ENCODE measurements at places on chromosomes 16 and 17.
A peak's percentile ranks its signal among the peaks of the same experiment; 100 is the strongest.

DNA sequence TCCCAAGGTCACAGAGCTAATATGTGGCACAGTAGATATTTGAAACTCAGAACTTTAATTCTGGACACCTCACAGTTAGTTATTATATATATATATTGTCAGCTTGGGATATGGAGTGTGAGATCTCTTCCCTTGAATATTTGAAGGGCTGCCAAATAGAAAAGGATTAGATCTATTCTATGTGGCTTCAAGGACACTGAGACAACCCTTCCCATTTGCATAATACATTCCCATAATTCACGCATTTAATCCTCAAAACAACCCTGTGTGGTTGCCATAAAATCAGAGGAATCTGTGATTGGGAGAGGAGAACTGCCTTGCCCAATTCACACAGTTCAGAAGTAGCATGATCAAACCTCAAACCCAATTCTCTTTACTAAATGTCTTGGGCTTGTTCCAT is 365.8 kb upstream of the DYNLRB2 start:
- no peak for DNase-seq

DNA sequence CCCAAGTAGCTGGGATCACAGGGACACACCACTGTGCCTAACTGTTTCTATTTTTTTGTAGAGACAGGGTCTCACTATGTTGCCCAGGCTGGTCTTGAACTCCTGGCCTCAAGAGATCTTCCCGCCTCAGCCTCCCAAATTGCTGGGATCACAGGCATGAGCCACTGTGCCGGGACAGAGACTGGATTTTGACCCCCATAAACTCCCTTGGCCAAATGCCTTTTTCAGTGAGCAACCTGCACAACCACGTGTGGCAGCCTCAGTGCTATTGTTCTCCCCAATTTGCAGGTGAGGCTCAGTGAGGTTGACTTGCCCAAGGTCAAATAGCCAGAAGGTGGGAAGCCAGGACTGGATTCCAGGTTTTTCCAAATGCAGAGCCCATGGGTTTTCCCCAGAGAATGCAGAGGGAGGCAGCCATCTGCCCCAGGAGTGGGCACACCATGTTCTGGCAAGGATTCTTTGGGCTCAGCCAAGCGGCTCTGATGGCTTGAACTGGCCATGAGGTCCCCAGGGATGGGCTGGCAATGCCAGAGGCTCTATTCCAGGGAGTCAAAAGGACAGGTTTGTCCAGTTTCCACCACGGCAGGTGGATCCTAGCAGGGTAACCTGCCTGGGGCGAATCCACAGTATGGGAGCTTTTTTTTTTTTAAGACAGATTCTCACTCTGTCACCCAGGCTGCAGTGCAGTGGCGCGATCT is 1.8 kb downstream of the IL27 start:
- DNase-seq: no peak

- DNase-seq: no peak
Observed at GRCh38 chr17:19645734-19646201, 2.8 kb upstream of the ALDH3A2 start.

GRCh38 chr16:30185683-30186421 is 2.5 kb downstream of the CORO1A start:
- no peak for DNase-seq

- peak; percentile 61 for DNase-seq
Observed at GRCh38 chr17:74192950-74193781, 10.3 kb upstream of the RPL38 start.

DNA sequence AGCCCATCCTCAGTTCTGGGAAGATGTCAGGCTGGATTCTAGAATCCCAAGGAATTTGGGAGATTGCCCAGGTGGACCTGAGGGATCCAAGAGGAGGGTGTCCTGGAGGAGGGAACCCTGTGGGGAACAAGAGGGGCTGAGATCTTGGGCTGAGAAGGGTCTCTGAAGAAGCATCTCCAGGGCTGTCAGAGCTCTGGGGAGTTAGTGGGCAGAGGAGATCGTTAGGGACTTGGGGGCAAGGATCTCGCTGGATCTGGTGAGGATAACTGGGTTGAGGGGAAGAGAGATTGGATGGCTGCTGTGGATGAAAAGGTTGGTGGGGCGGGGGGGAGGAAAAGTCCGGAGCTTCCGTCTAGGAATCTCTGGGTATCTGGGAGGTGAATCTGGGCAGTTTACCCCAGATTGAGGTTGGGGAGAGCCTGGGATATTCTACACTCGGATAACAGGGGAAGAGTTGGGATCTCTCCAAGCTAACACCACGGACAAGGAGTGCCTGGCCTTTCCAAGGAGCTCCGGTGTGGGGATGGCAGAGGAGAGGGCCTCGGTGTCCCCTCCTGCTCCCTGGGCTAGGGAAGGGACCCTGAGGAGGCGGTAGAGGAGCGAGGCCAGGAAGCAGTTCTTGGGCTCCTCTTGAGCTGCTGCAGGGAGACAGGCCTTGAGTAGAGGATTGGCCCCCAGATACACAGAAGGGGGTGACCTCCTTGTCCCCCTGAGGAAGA is 1.7 kb downstream of the FBXL19 start:
- no peak for DNase-seq

DNA sequence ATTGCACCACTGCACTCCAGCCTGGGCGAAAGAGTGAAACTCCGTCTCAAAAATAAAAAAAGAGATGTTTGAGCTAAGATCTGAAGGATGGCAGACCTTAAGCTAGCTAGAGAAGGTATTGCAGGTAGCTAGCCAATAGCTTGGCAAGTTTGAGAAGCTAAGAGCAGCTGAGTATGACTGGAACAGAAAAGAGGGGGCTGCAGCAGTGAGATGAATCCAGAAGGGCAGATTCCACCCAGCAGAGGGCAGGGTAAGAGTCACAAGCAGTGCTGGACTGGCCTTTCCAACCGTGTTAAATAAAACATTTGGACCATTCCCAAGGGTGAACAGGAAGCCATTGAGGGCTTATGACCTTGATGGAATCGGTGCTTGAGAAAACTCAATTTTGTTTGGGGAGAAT is 5.7 kb upstream of the PHAF1 start:
- DNase-seq: no peak

DNA sequence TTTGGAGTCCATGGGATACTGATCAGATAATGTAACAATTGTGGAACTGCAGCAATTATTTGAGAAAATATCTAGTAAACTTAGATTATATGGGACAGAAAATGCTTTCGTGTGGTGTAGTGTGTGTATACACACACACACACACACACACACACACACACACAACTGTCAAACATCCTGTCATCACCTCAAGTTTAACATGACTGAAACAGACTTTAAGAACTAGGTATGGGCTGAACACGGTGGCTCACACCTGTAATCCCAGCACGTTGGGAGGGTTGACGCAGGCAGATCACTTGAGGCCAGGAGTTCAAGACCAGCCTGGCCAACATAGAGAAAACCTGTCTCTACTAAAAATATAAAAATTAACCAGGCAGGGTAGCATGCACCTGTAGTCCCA is 544 bp upstream of the EVI2A start:
- no peak for DNase-seq

DNA sequence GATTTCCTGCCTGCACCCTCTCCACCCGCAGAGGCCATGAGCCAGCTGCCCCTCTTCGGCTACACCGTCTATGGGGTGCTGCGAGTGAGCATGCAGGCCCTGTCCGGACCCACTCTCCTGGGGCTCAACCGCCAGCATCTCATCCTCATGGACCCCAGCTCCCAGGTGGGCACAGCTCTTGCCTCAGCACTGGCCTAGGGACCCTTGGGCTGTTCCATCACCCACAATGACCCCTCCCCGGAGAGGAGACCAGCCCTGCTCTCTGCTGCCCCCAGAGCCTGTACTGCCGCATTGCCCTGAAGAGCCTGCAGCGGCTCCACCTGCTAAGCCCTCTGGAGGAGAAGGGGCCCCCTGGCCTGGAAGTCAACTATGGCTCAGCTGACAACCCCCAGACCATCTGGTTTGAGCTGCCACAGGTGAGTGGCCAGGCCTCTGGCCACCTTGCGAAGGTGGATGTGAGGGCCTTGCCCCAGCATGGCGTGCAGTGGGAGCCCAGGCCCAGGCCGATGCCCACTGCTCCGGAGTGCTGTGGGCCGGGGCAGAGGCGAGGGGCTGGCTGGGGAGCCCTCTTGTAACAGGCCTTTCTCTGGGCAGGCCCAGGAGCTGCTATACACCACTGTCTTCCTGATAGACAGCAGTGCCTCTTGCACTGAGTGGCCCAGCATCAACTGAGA is 7.3 kb upstream of the SMIM5 start:
- no peak for DNase-seq

GRCh38 chr17:58944166-58944565 is 162.5 kb downstream of the TRIM37 start:
- no peak for DNase-seq

- no peak for DNase-seq
Observed at GRCh38 chr17:63740464-63741142, 996 bp downstream of the STRADA start.

- no peak for DNase-seq
Observed at GRCh38 chr16:1745181-1745899, 26.0 kb downstream of the NME3 start.

- no peak for DNase-seq
Observed at GRCh38 chr17:82655523-82655922, 7.3 kb upstream of the WDR45B start.

GRCh38 chr16:9417898-9418297 is 326.5 kb downstream of the HAPSTR1 start:
- DNase-seq: no peak

- DNase-seq: no peak
Observed at GRCh38 chr17:3917391-3917931, 1.2 kb upstream of the P2RX1 start.

GRCh38 chr17:61967729-61968128 is 39.9 kb upstream of the INTS2 start:
- no peak for DNase-seq

DNA sequence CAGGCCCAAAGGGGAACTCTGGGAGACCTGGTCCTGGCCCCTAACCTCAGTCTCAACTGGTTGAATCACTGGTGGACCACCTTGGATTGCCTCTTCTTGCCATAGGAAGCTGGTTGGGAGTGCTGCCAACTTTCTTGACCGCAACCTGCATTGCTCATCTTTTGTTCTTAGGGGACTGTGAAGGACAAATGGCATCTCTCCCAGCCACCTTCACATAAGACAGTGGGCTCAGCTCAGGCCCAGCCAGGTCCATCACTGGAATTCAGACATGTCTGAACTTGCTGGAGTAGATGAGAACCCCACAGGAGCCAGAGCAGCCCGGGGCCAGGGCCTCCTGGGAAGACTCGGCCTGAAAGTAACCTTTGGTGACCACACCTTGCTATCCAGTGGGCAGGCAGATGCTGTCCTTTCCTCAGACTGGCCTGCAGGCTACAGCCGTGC is 18.8 kb downstream of the ADORA2B start:
- DNase-seq: no peak

- no peak for DNase-seq
Observed at GRCh38 chr17:72976971-72977770, 115.3 kb downstream of the SLC39A11 start.

DNA sequence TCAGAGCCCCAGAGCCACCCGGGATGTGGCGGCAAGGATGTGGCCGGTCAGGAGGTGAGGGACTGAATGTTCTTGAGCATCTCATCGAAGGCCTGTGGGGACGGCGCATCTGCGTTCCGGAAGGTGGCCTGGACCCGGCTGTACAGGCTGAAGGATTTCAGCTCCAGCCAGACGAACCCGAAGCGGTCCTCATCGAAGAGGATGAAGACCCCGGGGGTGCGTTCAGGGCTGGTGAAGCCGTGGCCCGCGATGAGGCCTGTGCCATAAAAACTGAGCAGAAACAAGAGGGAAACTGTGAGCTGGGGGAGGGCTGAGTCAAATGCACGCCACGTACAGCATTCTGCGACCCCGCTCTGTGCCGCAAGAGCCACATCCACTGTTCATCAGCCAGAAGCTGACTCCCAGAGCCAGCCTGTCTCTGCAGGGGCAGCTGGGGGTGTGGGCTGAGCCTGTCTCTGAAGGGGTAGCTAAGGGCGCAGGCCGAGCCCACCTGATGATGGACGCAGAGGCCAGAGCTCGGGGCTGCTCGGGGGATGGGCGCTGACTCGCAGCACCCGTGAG is 14.1 kb upstream of the C16orf95 start:
- no peak for DNase-seq

GRCh38 chr16:23840310-23840709 is 4.5 kb downstream of the PRKCB start:
- no peak for DNase-seq

DNA sequence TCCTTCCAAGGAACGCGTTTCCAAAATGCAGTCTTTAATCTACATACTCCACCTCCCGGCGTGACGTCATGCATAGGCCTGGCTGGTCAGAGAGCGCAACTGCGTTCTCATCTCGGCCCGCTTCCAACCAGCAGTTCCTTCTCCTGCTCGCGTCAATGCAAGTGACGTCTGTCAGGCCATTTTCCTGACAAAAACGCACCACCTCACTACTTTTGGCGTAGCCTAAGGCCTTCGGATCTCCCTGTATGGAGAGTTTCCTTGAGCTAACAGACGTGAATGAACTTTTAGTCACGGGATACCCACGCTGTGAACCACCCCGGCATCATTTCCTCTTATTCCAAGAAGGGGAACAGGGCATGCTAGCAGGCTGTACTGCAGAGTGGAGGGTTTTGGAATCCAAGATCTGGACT is 25.0 kb downstream of the TEX14 start:
- no peak for DNase-seq

DNA sequence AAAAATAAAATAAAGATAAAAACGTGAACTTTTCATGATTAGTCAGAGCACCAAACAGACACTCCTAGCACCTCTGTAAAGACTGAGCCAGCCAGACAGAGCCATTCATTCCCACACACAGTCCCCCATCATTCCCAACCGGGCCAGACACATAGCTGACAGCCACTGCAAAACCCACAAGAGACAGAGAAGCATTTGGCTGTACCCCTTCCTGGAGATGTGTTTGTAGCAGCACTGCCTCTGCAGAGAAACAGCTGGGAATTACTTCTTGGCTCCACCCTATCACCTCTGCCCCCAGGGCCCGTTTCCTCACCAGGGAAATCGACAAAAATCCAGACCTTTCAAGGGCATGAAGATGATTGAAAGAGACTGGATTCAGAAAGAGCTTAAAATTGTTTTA is 46.4 kb downstream of the MYH11 start:
- no peak for DNase-seq

GRCh38 chr16:65547772-65548446 is 426.0 kb upstream of the CDH11 start:
- no peak for DNase-seq

DNA sequence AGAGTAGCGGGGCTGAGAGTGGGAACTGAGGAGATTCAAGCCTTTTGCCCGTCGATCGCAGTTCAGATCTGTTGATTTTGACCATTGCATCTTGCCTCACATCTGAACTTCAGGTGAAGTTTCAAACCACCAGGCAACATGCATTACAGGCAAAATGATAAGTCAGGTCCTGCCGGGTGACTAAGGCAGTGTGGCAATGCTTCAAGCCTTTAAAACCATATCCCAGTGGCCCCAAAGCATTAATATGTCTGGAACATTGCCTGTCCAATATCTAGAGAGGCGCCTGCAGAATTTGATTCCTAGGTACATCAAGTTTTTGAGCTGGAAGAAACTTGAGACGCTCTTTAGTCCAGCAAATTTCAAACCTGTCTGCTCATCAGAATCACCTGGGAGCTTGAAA is 502.8 kb downstream of the MAF start:
- no peak for DNase-seq
